Aorta (tissue), 5 donors: ENCODE measurements at places on chromosomes 16 and 17. TPM values are rescaled to one million over a fixed set of nuclear protein-coding genes. Genes with fewer than 3 reads are reported as not detected.
A peak's percentile ranks its signal among the peaks of the same experiment; 100 is the strongest.

GOSR1 gene
- 21.9 TPM for polyA plus RNA-seq

DNA sequence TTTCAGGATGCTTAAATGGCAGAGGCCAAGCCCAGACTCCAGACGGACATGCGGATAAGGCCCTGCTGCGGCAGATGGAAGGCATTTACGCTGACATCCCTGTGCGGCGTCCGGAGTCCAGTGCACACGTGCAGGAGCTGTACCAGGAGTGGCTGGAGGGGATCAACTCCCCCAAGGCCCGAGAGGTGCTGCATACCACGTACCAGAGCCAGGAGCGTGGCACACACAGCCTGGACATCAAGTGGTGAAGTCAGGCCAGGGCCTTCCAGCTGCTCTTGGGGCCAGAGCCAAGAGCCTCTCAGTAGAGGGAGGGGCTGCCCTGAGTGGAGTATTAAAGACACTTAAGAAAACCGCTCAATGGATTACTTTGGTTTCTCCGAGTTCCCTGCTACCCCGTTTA, 29.4 kb downstream of the NARF start:
- peaks cover 9% of the 10 kb centered on the region for H3K36me3 ChIP-seq
- no peak overlapping the region for H3K4me3 ChIP-seq
- H3K4me1 ChIP-seq, result no peaks in the 10 kb centered on the region
- peak overlapping the region; percentile 47 for H3K27ac ChIP-seq

HOXB5 gene
- polyA plus RNA-seq, result not detected

- H3K4me1 ChIP-seq, result no peaks in the 10 kb centered on the region
- no peak overlapping the region for H3K4me3 ChIP-seq
- H3K27ac ChIP-seq, result no peak overlapping the region
- peaks cover 5% of the 10 kb centered on the region for H3K36me3 ChIP-seq
- no peaks in the 10 kb centered on the region for H3K27me3 ChIP-seq
These were observed 16.8 kb upstream of the COG7 start for GRCh38 chr16:23469814-23470213.

ZNF48 gene
- polyA plus RNA-seq, result 3.4 TPM

FGF11 gene
- 0.54 TPM for polyA plus RNA-seq

- no peak for DNase-seq
- no peaks in the 10 kb centered on the region for H3K4me1 ChIP-seq
- no peak overlapping the region for H3K27ac ChIP-seq
- H3K36me3 ChIP-seq, result no peaks in the 10 kb centered on the region
These were observed 49.5 kb downstream of the ZNF423 start for GRCh38 chr16:49806446-49806845.

CBLN1 gene
- polyA plus RNA-seq, result not detected

KRTAP9-8 gene
- not detected for polyA plus RNA-seq

CPSF4L gene
- polyA plus RNA-seq, result not detected

DNA sequence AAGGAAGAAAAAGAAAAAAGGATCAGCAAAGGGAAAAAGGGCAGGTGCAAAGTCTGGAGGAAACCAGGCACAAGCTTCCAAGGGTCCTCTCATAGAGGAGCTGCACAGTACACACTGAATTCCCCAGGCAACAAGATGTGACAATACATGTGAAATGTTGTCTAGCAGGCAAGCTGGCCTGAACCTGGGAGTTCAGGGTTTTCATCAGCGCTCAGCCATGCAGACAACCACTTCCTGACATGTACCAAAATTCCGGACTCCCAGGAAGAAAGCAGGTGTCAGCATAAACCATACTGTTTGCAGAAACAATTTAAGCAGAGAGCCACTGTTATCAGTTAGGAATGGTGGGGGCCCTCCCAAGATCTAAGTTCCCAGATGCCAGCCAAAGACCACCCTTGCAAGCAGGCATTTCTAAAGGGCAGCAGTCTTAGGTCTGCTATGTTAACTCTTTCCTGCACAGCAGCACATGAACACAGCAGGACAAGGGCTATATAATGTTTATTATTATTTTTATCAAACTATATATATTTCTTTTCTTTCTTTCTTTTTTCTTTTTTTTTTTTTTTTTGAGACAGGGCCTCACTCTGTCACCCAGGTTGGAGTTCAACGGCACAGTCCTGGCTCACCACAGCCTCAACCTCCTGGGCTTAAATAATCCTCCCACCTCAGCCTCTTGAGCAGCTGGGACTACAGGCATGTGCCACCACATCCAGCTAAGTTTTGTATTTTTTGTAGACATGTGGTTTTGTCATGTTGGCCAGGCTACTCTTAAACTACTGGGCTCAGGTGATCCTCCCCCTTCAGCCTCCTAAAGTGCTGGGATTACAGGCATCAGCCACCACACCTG, 10.1 kb downstream of the TK2 start:
- H3K36me3 ChIP-seq, result no peaks in the 10 kb centered on the region
- H3K27ac ChIP-seq, result no peak overlapping the region
- H3K27me3 ChIP-seq, result no peaks in the 10 kb centered on the region
- no peak for DNase-seq

CUEDC1 gene
- polyA plus RNA-seq, result 26.7 TPM

DNA sequence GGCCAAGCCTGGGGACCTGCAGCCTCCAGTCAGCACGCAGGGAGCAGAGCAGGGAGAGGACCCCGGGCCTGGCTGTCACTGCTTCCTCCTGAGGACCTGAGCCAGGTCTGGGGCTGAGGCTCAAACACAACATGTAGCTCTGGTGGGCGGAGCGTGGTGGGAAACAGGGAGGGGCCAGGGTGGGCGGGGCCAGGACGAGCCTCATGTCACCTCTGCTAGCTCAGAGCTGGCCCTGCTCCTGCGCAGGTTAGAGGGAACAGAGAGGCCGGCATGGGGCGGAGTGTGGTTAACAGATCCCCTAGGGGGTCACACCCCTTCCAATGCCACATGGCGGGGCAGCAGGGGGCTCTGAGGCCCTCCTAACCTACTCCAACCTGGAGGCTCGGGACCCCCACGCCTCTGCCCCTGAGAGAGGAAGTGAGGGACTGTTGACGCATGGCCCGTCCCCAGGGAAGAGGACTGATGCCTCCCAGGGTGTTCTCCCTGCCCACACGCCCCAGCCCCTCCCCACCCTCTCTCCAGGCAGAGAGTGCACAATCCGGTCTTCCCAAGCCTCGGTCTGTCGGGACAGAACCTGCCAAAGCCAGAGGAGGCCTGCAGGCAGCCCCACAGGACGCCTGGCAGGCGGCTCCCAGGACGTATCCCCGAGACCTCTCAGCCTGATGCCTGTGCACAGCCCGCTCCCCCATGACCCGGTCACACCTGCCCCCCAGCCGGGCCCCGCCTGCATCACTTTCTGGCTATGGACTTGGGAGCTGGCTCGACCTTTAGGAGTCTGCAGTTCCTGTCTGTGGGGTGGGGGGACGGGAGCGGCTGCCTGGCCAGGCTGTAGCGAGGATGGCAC, 15.2 kb downstream of the PIEZO1 start:
- H3K4me3 ChIP-seq, result no peak overlapping the region
- H3K27ac ChIP-seq, result no peak overlapping the region
- H3K36me3 ChIP-seq, result no peaks in the 10 kb centered on the region
- no peak for DNase-seq
- H3K4me1 ChIP-seq, result no peaks in the 10 kb centered on the region
- H3K27me3 ChIP-seq, result no peaks in the 10 kb centered on the region

- no peaks in the 10 kb centered on the region for H3K4me1 ChIP-seq
- no peaks in the 10 kb centered on the region for H3K36me3 ChIP-seq
- no peaks in the 10 kb centered on the region for H3K27me3 ChIP-seq
- peak overlapping the region; percentile 85 for H3K4me3 ChIP-seq
- DNase-seq, result no peak
- H3K27ac ChIP-seq, result peak overlapping the region; percentile 22
These were observed 1.0 kb upstream of the SLC12A4 start for GRCh38 chr16:67969254-67970039.

GRCh38 chr17:1577583-1578013, 15.0 kb upstream of the PITPNA start:
- no peak for DNase-seq
- peak overlapping the region; percentile 23 for H3K27ac ChIP-seq
- H3K27me3 ChIP-seq, result no peaks in the 10 kb centered on the region
- H3K4me1 ChIP-seq, result no peaks in the 10 kb centered on the region
- no peaks in the 10 kb centered on the region for H3K36me3 ChIP-seq
- H3K4me3 ChIP-seq, result no peak overlapping the region

B3GNT9 gene
- 22.4 TPM for polyA plus RNA-seq

GRCh38 chr17:57949649-57950048, 5.6 kb downstream of the CUEDC1 start:
- DNase-seq, result peak; percentile 37
- H3K4me1 ChIP-seq, result peaks cover 5% of the 10 kb centered on the region
- no peaks in the 10 kb centered on the region for H3K36me3 ChIP-seq
- no peaks in the 10 kb centered on the region for H3K27me3 ChIP-seq
- no peak overlapping the region for H3K4me3 ChIP-seq

GRCh38 chr17:4120332-4120731, 22.5 kb downstream of the ZZEF1 start:
- DNase-seq, result no peak
- H3K4me3 ChIP-seq, result no peak overlapping the region
- H3K27me3 ChIP-seq, result no peaks in the 10 kb centered on the region
- no peaks in the 10 kb centered on the region for H3K4me1 ChIP-seq
- H3K36me3 ChIP-seq, result peaks cover 15% of the 10 kb centered on the region

PLA2G10 gene
- polyA plus RNA-seq, result not detected

- H3K4me1 ChIP-seq, result no peaks in the 10 kb centered on the region
- no peaks in the 10 kb centered on the region for H3K27me3 ChIP-seq
- no peaks in the 10 kb centered on the region for H3K36me3 ChIP-seq
These were observed 113.9 kb upstream of the TBX2 start for GRCh38 chr17:61285526-61286320.

DNA sequence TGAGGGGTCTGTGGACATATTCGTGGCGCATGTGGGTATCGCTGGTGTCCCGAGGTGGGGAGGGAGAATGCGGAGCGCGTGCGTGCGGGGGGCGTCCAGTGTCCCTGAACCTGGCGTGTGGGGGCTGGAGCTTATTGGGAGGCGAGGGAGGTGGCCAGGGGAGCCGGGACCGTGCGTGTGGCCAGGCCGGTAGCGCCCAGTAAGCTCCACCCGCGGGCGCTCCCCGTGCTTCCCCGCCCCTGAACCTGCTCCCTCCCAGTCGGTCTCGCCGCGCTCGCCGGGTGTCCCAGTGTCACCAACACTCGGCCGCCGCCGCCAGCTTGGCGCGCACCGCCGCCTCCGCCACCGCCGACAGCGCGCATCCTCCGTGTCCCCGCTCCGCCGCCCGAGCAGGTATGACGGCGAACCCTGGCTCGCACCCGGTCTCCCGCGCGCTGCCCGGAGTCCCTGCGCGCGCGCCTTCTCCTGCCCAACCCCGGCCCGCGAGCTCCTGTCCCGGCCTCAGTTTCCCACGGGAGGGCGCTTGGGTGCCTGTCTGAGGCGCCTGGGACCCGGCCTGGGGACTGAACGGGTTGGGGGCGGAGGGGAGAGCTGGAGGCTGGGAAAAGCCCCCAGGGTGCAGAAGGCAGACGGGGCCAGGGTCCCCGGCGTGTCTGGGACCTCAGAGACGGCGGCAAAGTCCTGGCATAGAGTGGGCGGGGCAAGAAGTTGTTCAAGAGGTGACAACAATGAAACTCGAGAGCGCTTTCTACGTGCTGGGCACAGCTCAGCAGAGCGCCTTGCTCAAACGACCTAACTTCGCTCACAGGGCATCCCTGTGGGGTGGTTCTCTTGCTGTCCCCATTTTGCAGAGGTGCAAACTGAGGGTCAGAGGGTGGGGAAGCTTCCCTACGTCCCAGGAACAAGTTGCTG, at the start of gene SCNN1B:
TSS of gene SCNN1B (plus strand) at position 258 of the 912 bp plus-strand sequence. CDS start 46,298 bp downstream, outside the sequence.
- H3K4me1 ChIP-seq, result no peaks in the 10 kb centered on the region
- DNase-seq, result no peak
- no peak within 1 kb of the TSS for H3K27ac ChIP-seq
- no peaks in the 10 kb centered on the region for H3K27me3 ChIP-seq
- H3K36me3 ChIP-seq, result no peaks in the 10 kb centered on the region

MRPL28 gene
- polyA plus RNA-seq, result 42.6 TPM

- no peaks in the 10 kb centered on the region for H3K36me3 ChIP-seq
- no peak overlapping the region for H3K27ac ChIP-seq
- DNase-seq, result peak; percentile 24
- H3K27me3 ChIP-seq, result no peaks in the 10 kb centered on the region
- H3K4me3 ChIP-seq, result no peak overlapping the region
These were observed 5.4 kb upstream of the KIF18B start for GRCh38 chr17:44952946-44953475.

DNA sequence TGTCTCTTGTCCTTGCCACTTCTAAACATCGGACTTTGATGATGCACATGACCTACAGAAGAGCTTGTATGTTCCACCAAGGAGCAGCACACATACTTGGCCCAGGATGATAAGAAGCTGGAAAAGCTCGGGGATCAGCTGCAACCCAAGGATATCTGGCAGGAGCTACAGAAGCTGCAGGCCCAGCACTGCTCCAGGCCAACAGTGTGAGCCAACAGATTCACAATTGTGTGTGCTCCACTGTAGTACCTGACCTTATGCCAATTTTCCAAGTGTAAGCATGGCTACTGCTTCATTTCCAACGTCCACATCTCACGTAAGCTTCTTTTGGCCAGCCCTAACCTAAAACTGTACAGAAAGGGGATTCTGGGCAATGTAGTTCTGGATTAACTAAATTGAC, 83.4 kb downstream of the COX10 start:
- H3K27ac ChIP-seq, result no peak overlapping the region
- no peaks in the 10 kb centered on the region for H3K36me3 ChIP-seq
- peak; percentile 50 for DNase-seq
- no peak overlapping the region for H3K4me3 ChIP-seq
- no peaks in the 10 kb centered on the region for H3K4me1 ChIP-seq
- no peaks in the 10 kb centered on the region for H3K27me3 ChIP-seq

DNA sequence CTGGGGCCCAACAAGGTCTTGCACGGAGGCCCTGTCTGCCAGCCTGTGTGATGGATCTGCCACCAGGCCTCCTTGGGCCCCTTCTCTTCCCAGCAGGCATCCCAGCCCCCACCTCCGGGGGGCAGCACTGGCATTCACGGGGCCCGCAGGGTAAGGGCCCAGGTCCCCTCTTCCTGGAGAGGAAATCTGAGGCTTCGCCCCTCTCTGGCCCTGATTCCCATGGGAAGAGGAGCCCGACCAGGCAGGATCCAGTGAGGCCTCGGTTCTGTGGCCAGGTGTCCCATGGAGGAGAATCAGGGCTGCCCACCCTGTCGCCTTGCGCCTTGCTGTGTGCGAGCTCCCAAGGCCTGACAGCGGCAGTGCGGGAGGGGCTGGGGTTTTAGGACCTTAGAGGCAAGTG, 48.4 kb downstream of the PDPK1 start:
- H3K4me3 ChIP-seq, result no peak overlapping the region
- peak; percentile 73 for DNase-seq
- H3K4me1 ChIP-seq, result no peaks in the 10 kb centered on the region
- H3K36me3 ChIP-seq, result no peaks in the 10 kb centered on the region
- H3K27me3 ChIP-seq, result no peaks in the 10 kb centered on the region

- no peaks in the 10 kb centered on the region for H3K36me3 ChIP-seq
- H3K27ac ChIP-seq, result no peak overlapping the region
- no peak overlapping the region for H3K4me3 ChIP-seq
- no peaks in the 10 kb centered on the region for H3K27me3 ChIP-seq
- DNase-seq, result no peak
These were observed 123.5 kb downstream of the CBLN1 start for GRCh38 chr16:49158029-49158642.

DNA sequence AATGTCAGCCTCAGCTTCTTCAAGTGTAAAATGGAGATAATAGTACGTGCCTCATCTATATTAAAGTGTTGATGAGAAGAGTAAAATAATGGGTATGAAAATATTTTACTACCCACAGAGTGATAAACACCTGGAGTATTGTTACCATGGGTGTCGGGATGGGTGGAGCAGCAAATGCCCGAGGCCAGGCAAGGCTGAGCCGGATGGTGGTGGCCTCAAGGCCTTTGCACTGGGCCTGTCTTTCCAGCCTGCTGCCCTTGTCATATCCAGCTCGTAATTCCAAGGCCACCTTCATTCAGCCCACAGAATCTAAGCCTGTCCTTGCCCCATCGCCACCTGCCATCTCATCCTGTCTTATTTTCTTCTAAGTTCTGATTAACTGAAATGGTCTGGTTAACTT, 49.4 kb downstream of the SNX29 start:
- no peak overlapping the region for H3K4me3 ChIP-seq
- no peaks in the 10 kb centered on the region for H3K4me1 ChIP-seq
- no peaks in the 10 kb centered on the region for H3K36me3 ChIP-seq
- H3K27ac ChIP-seq, result no peak overlapping the region
- no peaks in the 10 kb centered on the region for H3K27me3 ChIP-seq
